Activated naive CD4-positive, alpha-beta T cell treated with Interleukin-2 at 50 U/mL for 16 hours (primary cell): ENCODE measurements at places on chromosomes 13 and 19.
A peak's percentile ranks its signal among the peaks of the same experiment; 100 is the strongest.

DNA sequence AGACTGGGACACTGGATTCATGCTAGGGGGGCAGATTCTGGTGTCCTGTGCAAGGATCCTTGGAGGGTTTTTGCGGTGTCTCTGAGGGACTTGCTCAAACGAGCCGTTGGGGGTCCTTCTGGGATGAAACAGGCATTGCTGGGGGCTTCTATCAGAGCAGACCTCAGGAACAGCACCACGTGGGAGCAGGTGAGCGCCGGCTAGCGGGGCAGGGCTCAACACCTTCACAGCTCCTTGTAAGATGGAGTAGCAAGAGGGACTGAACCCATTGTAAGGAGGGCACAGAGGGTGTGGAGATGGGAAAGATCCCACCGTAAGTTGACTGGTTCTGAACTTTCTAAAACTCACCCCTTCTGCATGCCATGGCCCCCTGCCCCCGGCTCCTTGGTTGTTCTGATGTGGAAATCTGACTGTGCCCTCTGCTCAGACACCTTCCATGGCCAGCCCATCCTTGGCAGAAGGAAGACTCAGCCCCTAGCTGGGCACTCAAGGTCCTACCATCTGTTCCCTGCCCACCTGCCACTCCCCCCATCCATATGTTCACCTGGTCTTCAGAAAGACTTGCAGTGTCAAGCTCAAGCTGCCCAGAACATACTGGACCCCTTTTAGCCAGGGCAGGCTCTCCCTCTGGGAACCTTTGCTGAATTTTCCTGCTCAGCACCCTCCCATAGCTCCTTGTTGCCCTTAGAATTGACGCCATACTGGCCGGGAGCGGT lies 1.2 kb downstream of the SLC27A1 start:
- no peak for DNase-seq

- no peak for DNase-seq
Observed at GRCh38 chr19:56174550-56174949, 1.3 kb upstream of the GALP start.

GRCh38 chr13:75151081-75151643 lies 330.8 kb downstream of the TBC1D4 start:
- DNase-seq = no peak

DNA sequence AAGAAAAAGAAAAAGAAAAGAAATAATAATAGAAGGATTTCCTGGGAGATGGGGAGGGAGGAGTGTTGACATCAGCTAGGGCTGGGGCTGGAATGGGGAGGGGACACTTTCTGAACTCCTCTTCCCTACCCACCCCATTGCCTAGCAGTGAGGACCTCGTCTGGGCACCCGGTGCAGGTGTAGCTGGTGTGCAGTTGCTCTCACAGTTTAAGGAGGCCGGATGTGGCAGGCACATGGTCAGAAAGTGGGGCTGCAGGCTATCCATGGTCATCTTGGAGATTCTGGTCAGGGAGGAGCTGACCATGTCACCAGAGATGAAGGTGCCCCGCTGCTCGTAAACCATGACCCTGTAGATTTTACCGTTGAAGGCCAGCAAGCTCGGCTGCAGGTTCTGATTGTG lies 8.5 kb upstream of the TUBB4A start:
- no peak for DNase-seq

GRCh38 chr13:114066956-114067355 lies 65.5 kb downstream of the RASA3 start:
- DNase-seq = no peak

DNA sequence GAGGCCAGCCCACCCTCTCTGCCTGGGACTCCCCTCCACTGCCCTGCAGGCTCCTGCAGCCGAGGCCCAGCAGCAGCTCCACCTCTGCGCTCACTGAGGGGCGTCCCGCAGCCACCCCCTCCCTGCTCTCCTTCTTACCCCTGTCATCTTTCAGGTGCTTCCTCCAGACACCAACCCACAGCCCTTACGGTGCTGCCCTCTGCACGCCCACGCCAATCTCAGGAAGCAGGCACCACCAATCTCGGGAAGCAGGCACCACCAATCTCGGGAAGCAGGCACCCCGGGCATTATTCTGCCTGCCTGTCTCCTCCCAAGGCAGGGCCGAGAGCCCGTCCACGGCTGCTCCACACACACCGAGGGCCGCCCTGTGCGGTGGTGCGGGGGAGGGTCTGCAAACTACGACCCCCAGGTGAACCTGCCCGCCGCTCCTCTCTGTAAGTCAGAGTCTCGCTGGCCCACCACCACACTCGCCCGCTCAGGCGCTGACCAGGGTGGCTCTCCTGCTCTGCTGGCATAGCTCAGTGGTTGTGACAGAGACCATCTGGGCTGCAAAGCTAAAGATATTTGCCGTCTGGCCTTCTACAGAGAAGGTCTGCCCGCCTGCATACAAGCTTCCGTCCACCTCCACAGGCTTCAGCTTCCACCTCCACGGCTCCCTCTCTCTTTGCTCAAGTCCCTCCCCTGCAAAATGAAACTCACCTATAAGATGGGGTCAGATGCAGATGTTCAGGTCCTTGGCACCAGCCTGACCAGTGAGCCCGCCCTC lies 2.9 kb downstream of the LSM7 start:
- no peak for DNase-seq

GRCh38 chr19:44608391-44608821 lies 5.0 kb upstream of the IGSF23 start:
- DNase-seq = no peak

DNA sequence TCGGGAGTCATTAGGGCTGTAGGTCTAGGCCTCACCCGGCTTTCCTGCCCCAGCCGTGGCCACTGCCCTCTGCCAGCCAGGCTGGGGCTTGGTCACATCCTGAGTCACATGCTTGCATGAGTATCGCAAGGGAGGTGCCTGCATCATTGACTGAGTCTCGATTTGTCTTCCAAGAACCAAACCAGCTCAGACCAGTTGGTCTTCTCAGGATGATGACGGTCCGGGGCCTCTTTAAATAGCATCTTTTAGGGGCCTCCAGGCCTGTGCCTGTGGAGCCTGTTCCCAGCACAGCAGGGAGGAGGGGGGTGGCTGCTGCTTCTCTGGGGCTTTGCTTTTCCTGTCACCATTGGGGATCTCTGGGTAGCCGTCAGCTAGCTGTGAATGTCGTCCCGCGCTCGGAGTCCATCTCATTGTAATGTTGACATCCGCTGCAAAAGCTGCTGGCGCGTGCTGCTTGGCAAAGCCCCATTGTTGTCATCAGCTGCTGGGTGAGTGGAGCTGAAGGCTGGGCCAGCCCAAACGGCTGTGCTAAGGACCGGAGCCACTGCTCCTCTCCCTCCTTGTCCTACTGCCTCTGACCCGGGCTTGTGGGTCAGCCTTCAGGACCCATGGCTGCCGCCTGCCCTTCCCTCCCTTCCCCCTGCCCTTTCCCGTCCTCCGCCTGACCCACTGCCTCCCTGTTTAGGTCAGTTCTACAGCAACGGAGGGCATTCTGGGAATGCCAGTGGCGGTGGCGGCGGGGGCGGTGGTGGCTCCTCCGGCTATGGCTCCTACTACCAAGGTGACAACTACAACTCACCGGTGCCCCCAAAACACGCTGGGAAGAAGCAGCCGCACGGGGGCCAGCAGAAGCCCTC lies 14.3 kb upstream of the QTRT1 start:
- DNase-seq = no peak

DNA sequence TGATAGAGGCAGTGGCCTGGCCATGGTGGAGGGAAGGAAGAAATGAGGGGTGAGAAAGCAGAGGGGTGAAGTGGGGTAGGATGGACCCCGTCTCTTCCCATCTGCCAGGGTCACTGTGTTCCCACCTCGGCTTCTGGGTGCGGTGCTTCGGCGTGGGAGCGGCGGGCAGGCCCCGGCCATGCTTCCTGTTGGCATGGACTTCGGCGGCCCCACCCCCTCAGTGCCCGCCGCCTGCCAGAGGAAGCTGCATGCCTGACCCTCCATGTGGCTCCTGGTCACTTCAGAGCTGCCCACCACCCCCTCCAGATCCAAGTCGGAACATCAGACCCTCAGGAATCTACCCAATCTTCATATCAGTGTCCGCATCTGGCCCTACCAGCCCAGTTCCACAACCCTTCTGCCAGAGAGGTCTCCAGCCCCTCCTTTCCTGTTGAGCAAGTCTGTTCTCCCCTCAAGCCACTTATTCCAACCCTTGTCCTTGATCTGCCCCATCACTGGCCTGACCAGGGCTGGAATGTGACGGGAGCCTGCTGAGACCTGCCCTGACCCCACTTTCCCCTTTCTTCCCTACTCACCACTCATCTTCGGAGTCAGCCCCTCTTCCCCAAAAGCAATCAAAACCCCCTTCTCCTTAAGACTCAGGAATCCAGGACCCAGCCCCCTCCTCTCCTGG lies 1.5 kb downstream of the KCNN4 start:
- no peak for DNase-seq

- DNase-seq = peak; percentile 80
Observed at GRCh38 chr19:10230173-10230860, 814 bp downstream of the S1PR2 start.

DNA sequence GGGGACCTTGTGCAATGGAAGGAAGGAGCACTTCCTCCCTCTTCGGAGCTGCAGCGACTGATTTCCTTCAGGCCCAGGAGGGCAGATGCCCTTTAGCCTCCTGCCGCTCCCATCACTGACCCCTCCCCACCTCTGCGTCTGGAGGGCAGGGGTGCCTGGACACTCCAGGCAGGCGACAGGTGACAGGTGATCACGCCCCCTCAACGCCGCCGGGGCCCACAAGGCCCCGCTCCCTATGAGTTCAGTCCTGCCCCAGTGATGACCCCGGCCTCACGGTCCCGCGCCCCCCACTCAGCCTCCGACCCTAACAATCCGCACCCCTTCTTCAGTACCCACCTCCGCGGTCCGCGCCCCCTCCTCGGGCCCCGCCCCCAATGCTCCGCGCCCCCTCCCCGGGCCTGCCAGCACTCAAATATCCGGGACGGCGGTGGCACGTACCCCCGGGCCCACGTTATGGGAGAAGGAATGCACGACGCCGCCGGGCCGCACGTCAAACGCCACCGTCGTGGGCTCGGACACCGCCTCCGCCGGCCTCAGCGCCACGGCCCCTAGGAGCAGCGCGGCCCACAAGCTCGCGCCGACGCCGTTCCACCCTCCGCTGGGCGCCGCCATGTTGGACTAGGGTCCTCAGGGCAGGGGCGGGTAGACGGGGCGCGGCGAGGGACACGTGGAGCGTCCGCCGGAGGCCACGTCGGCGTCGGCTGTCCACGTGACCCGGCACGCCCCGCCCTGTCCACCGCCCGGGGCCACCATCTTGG lies at the start of gene MYDGF:
TSS of gene MYDGF (minus strand) at position 620 of the 758 bp plus-strand sequence. CDS start at position 612, 8 bp downstream.
- DNase-seq = peak; percentile 95

DNA sequence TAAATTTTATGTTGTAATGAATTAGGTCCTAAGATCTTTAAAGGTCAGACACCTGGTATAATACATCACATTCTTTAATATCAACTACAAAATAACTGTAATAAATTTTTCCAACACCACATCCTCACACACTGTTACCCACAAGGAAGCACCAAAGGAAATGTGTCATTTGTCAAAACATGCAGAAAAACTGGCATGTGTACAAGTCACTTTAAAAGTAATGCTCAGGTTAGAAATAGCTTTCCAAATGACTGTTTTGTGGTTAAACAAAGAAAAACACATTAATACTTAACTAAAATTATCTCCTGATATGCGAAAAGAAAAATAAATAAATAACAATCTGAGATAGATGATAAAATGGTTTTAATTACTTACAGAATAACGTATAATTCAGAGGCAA lies 74.7 kb downstream of the MZT1 start:
- DNase-seq = no peak

- no peak for DNase-seq
Observed at GRCh38 chr13:111911754-111912452, 155.0 kb upstream of the SOX1 start.
